Osteoblast (primary cell): ENCODE measurements at places on chromosomes 7 and 10. TPM values are rescaled to one million over a fixed set of nuclear protein-coding genes. Genes with fewer than 3 reads are reported as not detected.

Gene CALHM1
- total RNA-seq: not detected in 2 replicates

Gene AOC1
- total RNA-seq: not detected in 2 replicates

Gene CALHM2
- total RNA-seq: 54.6 and 56.3 TPM in 2 replicates

Gene MYL10
- total RNA-seq: not detected in 2 replicates

Gene CTBP2
- 65.1 and 65.9 TPM in 2 replicates for total RNA-seq

Gene GIMAP7
- under 0.01 TPM in 1 of 2 replicates, not detected in the other for total RNA-seq

Gene GPR37
- total RNA-seq: under 0.01 and 0.29 TPM in 2 replicates

Gene ECHDC3
- total RNA-seq: 0.36 and 13.8 TPM in 2 replicates
